Naive thymus-derived CD8-positive, alpha-beta T cell (primary cell): ENCODE measurements at places on chromosomes 6 and 20.

GRCh38 chr6:167044696-167045095 lies 45.5 kb downstream of the CEP43 start:
- no peak for DNase-seq

GRCh38 chr6:149933036-149933435 lies 8.8 kb upstream of the ULBP2 start:
- DNase-seq = no peak

- no peak for DNase-seq
Observed at GRCh38 chr6:79602859-79603258, 28.3 kb upstream of the SH3BGRL2 start.

- DNase-seq = no peak
Observed at GRCh38 chr6:11705069-11705468, 73.5 kb downstream of the ADTRP start.

GRCh38 chr6:130156908-130157307 lies 65.8 kb downstream of the SAMD3 start:
- DNase-seq = no peak

DNA sequence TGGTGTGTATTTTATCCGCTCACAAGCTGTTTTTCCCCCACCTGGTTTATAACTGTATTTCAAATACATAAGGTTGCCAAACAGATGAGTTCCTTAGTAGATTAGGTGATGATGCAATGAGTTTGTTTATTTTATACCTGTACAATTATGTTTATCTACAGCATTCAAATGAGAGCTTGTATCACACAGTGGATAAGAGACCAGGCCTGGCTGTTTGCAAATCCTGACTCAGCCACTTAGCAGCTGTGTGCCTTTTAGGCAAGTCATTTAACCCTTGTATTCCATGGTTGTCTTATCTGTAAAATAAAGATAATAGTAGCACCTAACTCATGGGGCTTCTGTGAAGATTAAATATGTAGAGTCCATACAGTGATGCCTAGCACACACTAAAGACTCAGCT lies 143.7 kb downstream of the MOXD1 start:
- no peak for DNase-seq

DNA sequence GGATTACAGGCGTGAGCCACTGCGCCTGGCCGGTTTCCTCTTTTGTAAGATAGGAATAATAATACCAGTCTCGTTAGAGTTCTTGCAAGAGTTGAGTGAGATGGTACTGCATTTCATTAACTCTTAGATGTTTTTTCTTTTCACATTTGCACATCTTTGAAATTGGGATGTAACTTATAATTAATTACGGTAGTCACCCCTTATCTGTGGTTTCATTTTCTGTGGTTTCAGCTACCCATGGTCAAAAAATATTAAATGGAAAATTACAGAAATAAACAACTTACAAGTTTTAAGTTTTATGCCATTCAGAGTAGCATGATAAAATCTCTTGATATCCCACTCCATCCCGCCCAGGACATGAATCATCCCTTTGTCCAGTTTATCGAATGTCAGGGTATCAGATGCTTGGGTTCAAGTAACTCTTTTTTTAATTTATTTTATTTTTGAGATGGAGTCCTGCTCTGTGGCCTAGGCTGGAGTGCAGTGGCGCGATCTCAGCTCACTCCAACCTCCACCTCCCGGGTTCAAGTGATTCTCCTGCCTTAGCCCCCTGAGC lies 15.4 kb downstream of the PTK7 start:
- no peak for DNase-seq

DNA sequence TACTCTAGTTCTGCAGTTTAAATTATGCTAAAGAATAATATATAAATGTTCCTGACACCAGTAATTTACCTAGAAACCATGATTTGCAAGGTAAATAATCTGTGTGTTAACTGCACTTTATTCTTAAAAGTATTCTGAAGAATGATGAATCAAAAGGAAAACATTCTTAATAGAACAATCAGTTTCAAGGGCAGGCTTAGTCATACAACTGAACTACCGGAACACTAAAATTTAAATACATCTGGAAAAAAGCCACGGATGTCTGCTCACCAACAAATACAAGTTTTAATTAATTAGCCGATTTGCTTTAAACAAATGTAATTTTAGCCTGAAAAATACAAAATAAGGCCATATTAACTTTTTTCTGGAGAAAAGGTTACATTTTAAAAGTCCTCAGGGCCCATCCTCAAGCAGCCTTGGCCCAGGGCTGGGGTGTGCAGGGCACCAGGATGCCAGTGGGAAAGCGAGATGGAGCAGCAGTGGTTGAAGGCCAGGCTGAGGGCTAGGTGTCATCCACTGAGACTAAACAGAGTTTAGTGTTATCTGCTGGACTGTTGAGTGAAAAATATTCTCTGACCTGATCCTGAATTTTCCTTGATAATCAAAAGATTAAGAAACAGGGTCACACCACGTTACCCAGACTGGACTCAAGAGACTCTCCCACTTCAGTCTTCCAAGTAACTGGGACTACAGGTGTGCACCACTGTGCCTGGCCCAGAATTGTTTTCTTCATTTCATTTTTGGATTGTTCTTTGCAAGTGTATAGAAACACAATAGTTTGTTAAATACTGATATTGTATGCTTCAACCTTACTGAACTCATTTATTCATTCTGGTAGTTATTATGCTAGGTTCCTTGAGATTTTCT lies 88.2 kb upstream of the DST start:
- no peak for DNase-seq
